ENCODE measurements at places on chromosomes 3 and 15. TPM values are rescaled to one million over a fixed set of nuclear protein-coding genes. Genes with fewer than 3 reads are reported as not detected.

FGF12 gene
- 255 TPM for total RNA-seq

STAB1 gene
- total RNA-seq: 76.6 TPM

ANKRD63 gene
- total RNA-seq: 0.51 TPM

DNA sequence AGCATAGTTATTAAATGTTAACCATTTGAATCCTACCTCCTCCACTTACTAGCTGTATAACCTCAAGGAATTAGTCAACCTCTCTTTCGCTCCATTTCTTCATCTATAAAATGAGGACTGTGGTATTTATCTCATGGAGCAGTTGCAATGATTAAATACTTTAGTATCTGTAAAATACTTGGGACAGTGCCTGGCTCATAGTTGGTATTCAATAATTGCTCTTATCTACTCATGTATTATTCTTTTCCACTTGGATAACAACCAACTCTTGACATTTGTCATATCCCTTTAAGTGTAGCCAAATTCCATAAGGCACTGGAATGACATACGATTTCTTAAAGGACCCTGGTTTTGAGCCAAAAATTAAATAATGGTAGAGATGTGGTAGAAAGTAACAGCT lies 72.0 kb downstream of the FSIP1 start:
- DNase-seq: no peak

SLC12A1 gene
- total RNA-seq: not detected

- DNase-seq: peak; percentile 26
Observed at GRCh38 chr15:86399041-86399954, 319.6 kb downstream of the AGBL1 start.

FBXL2 gene
- total RNA-seq: 2.1 TPM

GRCh38 chr15:32956006-32956405 lies 238.2 kb downstream of the GREM1 start:
- no peak for DNase-seq

DNA sequence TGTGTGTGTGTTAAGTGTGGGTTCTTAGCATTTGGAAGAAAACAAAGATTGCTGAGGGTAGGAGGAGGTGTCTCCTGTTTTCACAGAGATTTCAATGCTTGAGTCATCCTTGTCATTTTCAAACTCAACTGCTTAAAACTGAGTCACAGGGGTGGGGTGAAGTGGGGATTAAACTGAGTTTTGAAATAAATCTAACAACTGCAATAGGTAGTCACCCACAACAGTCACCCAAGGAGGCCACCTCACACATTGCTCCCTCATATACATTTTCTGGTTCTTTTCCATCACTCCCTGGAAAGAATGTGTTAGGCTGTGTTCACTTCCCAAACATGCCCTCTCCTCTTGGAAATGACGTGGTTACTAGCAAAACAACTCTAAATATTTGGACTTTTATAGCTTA lies 187.7 kb upstream of the CMC1 start:
- DNase-seq: no peak

CNTN4 gene
- total RNA-seq: 3.5 TPM

FEZF2 gene
- not detected for total RNA-seq

GRCh38 chr15:35383506-35383905 lies 162.5 kb downstream of the DPH6 start:
- no peak for DNase-seq

SLC2A2 gene
- total RNA-seq: not detected

MB21D2 gene
- total RNA-seq: 2.1 TPM

- no peak for DNase-seq
Observed at GRCh38 chr3:79690072-79690471, 77.7 kb downstream of the ROBO1 start.

DNA sequence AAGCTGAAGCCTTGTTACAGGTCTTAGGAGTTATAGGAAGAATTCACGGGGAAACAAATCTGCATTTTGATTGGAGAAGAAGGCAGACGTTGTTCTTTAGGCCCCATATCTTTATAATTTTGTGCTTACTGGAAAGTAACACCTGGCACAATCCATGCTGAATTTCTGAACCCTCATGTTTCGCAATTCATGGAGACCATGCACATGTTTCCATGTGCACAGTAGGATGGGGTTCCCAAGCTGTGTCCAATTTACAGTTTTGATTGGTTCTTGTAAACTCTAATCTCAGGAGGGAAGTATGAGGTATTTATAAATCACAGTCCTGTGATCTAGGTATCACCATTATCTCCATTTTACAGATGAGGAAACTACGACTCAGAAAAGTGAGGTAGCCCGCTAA lies 7.8 kb upstream of the SCAANT1 start:
- no peak for DNase-seq

- no peak for DNase-seq
Observed at GRCh38 chr3:146187334-146187950, 26.5 kb upstream of the PLOD2 start.

GRCh38 chr3:136672457-136672856 lies 79.7 kb downstream of the STAG1 start:
- DNase-seq: no peak
